T-helper 17 cell (primary cell): ENCODE measurements at places on chromosomes 2 and 18. TPM values are rescaled to one million over a fixed set of nuclear protein-coding genes. Genes with fewer than 3 reads are reported as not detected.

ONECUT2 gene
- not detected for total RNA-seq

DNA sequence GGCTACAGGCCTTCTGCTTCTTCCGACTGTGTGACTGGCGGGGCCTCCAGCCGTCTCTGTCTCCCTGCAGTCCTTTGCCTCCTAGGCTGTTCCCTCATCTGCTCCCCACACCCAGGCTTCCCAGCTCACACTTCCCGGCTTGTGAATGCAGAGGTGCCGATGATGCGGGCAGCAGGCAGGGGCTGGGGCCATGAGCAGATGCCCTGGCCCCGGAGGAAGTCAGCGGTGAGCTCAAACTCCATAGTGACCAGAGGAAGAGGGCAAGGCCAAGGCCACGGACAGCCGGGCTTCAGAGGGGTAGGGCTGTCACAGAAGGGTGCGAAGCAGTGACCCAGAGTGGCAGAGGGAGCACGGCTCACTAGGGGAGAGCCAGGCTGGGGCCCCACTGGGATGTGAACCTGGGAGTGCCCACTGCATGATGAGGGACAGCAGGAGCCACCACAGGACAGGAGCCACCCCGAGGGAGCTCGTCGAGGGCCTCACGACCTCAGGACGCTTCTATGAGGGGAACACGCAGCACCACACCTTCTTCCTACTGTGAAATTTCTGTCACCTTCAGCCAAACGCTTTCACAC lies 515.9 kb downstream of the EIPR1 start:
- no peak for DNase-seq

- DNase-seq = no peak
Measured at GRCh38 chr18:54267701-54268100, 1.6 kb upstream of the POLI start.

DNA sequence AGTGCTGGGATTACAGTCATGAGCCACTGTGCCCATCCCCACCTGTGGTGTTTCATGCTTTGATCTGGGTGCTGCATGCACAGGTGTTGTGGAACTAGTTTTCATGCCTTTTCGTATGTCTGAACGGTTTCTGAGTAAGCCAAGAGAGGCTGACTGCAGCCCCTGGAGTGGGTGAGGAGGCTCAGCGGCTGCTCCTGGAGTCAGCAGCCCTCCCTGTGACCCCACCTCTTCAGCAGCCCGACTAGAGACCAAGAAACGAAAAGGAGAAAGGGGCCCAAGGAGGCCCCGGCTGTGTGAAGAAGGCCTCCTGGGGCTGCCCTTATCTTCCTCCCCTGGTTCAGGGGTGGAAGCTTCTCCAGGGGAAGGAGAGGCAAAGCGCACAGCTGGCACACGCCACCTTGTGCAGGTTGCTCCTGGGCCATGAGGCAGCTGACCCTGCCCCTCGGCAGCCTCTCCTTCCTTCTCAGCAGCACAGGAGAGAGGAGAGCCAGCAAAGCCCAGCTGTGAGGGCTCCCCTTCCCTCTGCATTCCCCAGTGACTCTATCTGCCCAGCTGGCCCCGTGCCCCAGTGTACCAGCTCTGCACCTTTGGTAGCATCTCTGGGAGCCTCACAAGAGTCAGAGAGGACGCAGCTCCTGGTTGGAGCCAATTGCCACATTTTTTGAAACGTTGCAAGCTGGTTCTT lies 182.5 kb upstream of the HS6ST1 start:
- no peak for DNase-seq
